CD4-positive, alpha-beta T cell treated with Interleukin-15 for 4 hours (primary cell): ENCODE measurements at places on chromosomes 1 and 21.
A peak's percentile ranks its signal among the peaks of the same experiment; 100 is the strongest.

DNA sequence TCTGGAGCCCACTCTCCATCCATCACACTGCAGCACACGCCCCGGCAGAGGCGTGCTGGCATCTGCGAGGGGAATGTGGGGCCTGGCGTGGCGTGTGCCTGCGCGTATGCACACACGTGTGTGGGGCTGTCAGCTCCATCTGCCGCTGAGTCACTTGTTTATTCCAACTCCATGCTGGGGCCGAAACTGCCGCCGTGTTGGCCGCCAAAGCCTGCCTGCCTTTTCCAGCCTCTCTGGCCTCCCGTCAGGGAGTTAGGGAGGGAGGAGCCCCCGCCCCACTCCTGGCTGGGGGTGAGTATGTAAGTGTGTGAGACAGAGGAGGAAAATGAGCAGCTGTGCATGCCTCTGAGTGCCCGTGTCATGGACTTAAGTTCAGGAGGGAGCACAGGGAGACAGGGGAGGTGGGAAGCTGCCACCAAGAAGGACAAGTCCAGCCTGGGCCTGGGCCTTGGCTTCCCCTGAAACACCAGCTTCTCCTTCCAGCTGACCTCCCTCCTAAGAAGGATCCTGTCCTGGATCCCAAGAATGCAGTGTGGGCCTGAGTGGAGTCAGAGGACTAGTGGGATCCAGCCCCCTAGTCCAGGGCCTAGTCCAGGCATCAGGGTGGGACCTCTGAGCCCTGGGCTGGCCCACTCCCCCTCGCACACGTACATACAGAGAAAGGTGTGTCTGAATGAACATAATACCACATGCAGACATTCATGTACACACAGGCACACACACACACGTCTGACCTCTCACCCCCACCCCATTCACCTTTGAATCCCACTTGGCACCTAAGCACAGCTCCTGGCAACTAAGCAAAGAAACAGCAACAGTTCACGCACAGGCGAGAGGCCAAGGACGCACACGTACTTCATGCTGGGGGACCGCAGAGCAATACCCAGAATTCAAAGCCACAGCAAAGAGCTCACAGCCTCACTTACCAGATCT is 24.7 kb downstream of the MEF2D start:
- DNase-seq = no peak

- DNase-seq = no peak
These were observed 3.0 kb downstream of the PCP4L1 start for GRCh38 chr1:161261261-161262235.

DNA sequence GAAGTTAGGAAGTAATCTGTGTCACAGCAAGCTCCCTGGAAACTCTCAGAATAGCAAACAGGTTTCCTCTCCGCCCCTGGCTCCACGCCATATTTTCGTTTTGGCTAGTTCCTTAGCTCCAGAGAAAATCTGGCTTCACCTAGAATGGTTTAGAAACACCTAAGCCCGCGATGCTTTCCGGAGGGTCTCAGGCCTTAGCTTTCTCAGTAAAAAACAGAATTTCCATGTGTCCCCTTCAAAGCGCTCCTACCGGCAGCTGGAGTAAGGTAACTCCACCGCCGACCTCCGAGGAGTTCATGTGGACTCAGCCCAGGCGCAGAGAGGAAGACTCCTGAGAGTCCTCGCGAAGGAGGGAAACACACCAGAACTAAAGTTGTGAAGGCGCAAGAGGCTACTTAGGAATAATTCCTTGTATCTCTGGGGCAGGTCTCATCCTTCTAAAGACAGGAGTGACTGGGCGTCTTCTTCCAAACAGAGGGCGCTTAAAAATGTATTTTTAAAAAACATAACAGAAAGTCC is 406 bp downstream of the KIAA0040 start:
- peak; percentile 25 for DNase-seq

DNA sequence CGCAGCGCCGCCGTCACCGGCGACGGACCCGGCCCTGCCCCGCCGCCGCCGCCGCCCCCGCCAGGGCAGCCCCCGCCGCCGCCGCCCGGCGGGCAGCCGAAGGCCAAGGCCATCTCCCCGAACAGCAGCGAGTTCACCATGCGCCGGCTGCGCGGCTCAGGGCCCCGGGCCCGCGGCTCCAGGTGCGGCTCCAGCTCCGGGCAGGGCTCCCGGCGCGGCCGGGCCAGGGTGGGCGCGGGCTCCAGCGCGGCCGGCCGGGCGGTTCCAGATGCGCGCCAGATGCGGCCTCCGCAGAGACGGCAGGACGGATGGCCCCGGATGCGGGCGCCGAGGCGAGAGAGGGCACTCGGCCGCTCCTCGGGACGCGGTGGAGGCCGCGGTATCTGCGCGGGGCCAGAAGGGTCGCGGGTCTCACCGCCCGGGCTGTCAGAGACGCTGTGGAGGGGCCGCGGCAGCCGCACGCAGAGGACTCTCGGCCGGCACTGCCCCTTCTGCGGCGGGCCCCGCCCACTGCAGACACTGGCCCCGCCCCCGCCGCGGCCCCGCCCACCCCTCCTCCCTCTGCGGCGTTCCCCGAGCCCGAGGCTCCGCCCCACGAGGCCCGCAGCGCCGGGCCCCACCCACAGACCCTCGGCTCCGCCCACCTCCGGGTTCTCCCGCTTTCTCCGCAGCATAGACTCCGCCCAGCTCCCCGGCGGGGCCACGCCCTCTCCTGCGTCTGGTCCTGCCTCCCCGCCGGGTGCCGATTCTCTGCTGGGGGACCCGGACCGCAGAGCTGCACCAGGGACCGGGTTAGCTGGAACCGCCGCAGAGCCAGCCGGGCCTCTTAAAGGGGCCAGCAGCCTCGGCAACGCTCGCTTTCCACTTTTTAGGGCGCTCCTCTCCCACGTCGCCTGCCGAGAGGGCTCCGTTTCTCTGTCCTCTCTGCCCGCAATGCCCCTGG is at the start of gene IFFO2:
Gene IFFO2 (minus strand): TSS at position 484 of the 943 bp plus-strand sequence. CDS start 344 bp downstream, at position 140.
- peak; percentile 97 for DNase-seq

- peak; percentile 43 for DNase-seq
These were observed 1.9 kb downstream of the TTF2 start for GRCh38 chr1:117061986-117062415.

DNA sequence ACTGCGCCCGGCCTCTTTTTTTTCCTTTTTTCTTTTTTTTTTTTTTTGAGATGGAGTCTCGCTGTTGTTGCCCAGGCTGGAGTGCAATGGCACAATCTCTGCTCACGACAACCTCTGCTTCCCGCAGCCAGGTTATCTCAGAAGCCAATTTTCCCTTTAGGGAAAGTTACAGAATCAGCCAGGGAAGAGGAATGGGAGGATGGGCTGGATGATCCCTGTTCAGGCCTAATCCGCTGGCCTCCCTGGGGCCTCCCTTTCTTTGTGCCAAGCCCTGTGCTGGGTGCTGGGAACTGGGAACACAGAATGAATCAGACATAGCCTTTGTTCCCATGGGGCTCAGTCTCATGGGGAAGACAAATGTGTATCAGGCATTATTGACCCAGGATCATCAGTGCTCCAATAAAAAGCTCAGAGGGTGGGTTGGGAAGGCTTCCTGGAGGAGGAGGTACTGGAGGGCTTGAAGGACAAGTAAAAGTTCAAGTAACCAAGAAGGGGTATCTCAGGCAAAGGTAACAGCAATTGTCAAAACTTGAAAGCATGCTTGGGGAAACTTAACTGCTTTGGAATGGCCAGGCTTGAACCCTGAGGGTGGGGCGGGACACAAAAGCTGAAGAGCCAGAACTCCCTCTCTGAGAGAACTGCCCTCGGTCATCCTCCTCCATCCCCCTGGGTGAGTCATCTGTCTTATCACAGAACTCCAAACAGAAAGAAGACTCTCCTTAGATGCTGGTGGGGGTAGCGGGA is 14.3 kb downstream of the ECHDC2 start:
- no peak for DNase-seq

DNA sequence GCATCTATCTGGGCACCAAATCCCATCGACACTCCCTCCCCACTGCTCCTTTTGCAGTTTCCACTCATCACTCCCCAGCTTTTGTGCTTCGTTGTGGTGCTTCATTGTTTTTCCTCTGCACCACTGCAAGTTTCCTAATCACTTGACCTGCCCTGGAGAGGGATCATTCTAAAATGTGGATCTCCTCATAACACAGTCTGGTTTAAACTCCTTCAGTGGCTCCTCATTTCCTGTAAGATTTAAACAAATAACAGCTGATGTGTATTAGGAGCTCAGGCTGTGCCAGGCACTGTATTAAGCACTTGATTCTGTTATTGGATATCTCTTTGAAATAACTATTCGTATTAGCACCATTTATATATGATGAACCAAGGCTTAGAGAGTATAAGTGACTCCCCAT is 51.3 kb downstream of the MAP10 start:
- no peak for DNase-seq

GRCh38 chr1:64129701-64130100 is 73.7 kb upstream of the UBE2U start:
- DNase-seq = no peak

- no peak for DNase-seq
These were observed 6.7 kb downstream of the INAVA start for GRCh38 chr1:200901350-200901749.

DNA sequence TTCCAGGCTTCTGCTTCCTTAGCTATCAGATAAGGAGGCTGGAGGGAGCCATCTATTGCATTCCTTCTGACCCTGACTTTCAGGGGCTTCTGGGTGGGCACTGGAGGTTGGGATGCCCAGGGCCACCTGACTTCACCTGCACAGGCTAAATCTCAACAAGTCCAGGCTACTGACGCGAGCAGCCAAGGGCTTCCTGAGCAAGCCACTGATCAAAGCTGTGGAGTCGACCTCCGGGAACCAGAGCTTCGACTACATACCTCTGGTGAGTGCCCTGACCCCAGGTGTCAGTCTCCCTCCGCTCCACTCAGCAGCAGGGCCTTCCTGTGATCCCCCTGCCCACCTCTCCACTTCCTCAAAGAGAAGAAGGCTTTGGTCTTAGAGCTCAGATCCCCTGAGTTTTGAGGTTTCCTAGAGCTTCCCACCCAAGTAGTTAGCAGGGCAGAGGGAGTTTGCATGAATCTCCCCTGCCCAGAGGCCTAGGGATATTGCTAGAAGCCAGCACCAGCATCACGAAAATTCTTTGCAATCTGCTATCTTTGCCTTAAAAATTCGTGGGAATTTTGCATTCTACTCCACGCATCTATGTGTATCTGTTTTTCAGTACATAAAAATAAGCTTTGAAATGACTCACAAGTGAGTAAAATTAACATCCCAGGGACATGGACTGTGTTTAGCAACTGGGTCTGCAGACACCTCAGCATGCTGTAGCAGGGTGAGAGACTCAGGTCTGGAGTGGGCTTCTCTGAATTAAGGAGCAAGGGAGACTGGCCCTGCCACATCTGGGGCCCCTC is 61.4 kb downstream of the VWA5B1 start:
- no peak for DNase-seq

GRCh38 chr1:84286071-84286470 is 15.4 kb upstream of the SAMD13 start:
- no peak for DNase-seq

DNA sequence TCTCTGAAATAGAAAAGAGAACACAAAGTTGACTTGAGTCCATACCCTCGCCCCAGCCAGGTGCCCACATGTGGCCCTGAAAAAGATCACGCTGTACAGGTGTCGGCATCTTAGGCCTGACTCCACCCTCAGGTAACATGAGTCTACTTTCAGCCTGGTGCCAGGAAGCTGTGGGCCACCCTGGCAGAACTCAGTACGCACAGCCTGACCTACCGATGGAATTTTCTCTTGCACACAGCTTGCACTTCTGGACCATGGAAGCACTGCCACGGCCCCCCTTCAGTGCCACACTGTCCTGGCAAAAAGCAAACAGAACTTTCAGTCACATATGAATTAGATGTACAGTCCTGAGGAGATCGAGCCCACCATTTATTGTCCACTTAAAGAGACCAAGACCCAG is 2.2 kb downstream of the CZIB start:
- no peak for DNase-seq

DNA sequence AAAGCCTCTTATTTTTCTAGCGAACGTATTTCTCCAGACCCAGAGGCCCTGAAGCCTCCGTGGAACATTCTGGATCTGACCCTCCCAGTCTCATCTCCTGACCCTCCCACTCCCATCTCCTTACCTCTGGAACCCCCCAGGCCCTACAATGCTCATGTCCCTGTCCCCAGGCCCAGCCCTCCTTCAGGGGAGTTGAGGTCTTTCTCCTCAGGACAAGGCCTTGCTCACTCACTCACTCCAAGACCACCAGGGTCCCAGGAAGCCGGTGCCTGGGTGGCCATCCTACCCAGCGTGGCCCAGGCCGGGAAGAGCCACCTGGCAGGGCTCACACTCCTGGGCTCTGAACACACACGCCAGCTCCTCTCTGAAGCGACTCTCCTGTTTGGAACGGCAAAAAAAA is 68.7 kb downstream of the ALPL start:
- DNase-seq = no peak

DNA sequence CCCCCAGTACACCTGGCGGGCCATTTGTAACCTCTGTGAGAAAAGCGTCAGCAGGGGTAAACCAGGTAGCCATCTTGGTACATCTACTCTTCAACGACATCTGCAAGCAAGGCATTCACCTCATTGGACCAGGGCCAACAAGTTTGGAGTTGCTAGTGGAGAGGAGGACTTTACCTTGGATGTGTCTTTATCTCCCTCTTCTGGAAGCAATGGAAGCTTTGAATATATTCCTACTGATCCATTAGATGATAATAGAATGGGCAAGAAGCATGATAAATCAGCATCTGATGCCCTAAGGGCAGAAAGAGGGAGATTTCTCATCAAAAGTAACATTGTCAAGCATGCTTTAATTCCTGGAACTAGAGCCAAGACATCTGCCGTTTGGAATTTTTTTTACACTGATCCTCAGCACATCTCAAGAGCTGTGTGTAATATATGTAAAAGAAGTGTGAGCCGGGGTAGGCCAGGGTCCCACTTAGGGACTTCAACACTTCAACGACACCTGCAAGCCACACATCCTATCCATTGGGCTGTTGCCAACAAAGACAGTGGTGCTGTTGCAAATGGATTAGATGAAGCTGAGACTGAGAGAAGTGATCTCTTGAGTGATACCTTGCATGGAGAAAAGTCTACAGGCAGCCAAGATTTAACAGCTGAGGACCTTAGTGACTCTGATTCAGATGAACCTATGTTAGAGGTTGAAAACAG is 2.7 kb downstream of the ZBED6 start:
- DNase-seq = no peak

DNA sequence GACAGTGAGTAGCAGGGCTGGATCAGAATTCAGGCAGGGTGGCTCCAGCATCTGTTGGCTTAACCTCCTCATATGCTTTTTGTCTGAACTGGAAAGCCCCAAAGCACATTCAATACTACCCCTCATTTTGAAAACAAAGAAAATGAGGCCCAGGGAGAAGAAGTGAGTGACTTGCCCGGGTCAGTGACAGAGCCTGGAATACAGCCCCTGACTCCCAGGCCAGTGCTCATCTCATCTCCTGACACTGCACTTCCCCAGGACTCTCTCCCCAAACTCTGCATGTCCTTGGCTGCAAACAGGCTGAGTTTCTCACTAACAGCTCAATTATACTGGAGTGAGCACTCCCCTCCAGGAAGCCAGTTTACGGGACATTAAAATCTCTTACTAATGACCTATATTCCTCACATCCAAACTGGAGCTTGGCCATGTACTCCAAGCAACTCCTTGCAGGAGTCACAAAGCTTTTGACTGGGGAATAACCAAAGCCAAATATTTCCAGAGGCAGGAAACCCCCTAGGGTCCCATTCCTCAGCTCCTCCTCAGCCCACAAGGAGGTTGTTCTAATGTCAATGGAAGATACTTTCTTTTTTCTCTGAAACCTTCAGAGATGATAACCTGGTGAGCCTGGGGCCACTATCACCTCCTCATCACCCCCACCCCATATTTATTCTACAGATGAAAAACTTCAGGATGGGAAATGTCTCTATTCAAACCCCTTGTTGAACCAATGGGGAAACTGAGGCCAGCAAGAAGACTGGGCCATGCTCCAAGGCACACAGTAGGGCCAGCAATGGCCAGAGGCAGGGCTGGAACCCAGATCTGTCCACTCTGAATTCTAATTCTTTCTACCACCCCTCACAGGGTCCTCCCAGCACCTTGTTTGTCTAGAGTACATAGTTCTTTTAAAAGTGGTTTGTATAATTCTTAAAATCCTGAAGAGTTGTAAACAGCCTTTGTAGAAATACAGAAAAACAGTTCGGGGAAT is 127.0 kb downstream of the PLPP3 start:
- DNase-seq = no peak
